ENCODE measurements at places on chromosomes 6 and 20. TPM values are rescaled to one million over a fixed set of nuclear protein-coding genes. Genes with fewer than 3 reads are reported as not detected.

PRKN gene
- 0.70 TPM for total RNA-seq

HSPA1L gene
- 0.35 TPM for total RNA-seq

TCF15 gene
- total RNA-seq, result not detected

DNA sequence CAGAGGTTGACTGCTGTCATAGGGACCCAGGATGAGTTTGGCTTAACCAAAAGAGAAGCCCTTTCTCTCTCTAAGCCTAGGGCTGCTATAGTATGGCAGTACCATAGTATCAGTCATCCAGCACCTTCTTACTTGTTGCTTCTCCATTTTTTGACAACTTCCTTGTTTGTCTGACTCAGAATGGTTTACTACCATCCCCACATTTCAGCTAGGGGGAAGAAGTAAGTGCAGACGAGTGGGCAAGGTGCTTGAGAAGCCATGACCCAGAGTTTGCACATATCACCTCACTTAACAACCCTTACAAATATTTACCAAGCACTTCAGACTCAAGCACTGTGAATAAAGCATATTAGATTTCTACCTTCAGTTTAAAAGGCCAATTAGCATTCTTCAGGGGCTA is 289.9 kb upstream of the TSHZ2 start:
- no peak for DNase-seq
- no peak overlapping the region for H3K4me3 ChIP-seq
- H3K36me3 ChIP-seq, result no peaks in the 10 kb centered on the region
- H3K27me3 ChIP-seq, result no peaks in the 10 kb centered on the region

RAET1E gene
- total RNA-seq, result 50.1 TPM

GRCh38 chr6:137033828-137034227 is 10.9 kb downstream of the IL20RA start:
- no peaks in the 10 kb centered on the region for H3K27me3 ChIP-seq
- no peaks in the 10 kb centered on the region for H3K36me3 ChIP-seq
- H3K27ac ChIP-seq, result no peak overlapping the region
- no peak for DNase-seq

ACSS1 gene
- total RNA-seq, result 23.5 TPM

GRCh38 chr20:14604143-14604542 is 266.7 kb upstream of the FLRT3 start:
- H3K36me3 ChIP-seq, result no peaks in the 10 kb centered on the region
- H3K27me3 ChIP-seq, result no peaks in the 10 kb centered on the region
- DNase-seq, result no peak

GRCh38 chr20:37846573-37846972 is 56.4 kb upstream of the VSTM2L start:
- H3K27me3 ChIP-seq, result no peaks in the 10 kb centered on the region
- no peaks in the 10 kb centered on the region for H3K36me3 ChIP-seq
- H3K27ac ChIP-seq, result no peak overlapping the region
- no peak for DNase-seq

PGBD1 gene
- 1.6 TPM for total RNA-seq

PRND gene
- not detected for total RNA-seq

MATN4 gene
- 0.68 TPM for total RNA-seq

GRCh38 chr20:64113444-64113775 is 6.0 kb upstream of the NPBWR2 start:
- DNase-seq, result no peak
- peaks cover 11% of the 10 kb centered on the region for H3K27me3 ChIP-seq
- H3K4me1 ChIP-seq, result no peaks in the 10 kb centered on the region
- no peaks in the 10 kb centered on the region for H3K36me3 ChIP-seq
- H3K27ac ChIP-seq, result no peak overlapping the region

DNA sequence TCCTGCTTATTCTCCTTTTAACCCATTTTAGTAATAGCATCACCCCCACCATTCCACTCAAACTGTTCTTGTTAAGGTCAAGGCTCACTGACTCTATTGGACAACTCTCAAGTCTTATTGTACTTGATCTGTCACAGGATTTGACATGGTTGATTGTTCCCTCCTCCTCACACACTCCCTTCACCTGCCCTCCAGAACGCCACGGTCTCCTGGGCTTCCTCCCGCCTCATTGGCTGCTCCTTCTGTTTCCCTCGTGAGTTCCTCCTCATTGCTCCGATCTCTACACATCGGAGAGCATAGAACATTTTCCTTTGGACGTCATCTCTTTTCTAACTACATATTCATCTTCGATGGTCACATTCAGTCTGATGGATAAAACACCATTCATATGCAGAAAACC is 55.1 kb downstream of the STMND1 start:
- DNase-seq, result no peak
- no peak overlapping the region for H3K4me3 ChIP-seq
- H3K4me1 ChIP-seq, result no peaks in the 10 kb centered on the region
- H3K27ac ChIP-seq, result no peak overlapping the region
- no peaks in the 10 kb centered on the region for H3K36me3 ChIP-seq

DNA sequence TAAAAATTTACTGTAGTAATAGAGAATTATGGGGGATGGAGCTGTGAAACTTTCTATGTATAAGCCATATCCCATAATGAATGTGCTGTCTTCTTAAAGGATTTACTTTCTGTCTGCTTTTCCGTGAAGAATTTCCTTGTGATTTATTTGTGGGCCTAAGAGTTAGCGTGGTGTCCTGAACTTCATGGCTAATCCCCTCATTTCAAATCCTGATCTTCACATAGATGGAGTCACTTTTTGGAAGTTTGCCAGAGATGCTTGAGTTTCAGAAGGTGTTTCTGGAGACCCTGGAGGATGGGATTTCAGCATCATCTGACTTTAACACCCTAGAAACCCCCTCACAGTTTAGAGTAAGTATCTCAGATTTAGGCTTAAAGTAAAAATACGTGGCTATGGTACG is 19.4 kb upstream of the CLDN20 start:
- no peaks in the 10 kb centered on the region for H3K4me1 ChIP-seq
- H3K36me3 ChIP-seq, result peaks cover 3% of the 10 kb centered on the region
- no peak overlapping the region for H3K27ac ChIP-seq

ARFGAP1 gene
- total RNA-seq, result 37.4 TPM

- no peak overlapping the region for H3K4me3 ChIP-seq
- no peak for DNase-seq
- H3K27me3 ChIP-seq, result no peaks in the 10 kb centered on the region
- H3K4me1 ChIP-seq, result no peaks in the 10 kb centered on the region
Observed at GRCh38 chr20:4918473-4918872, 82.8 kb downstream of the SLC23A2 start.

DNA sequence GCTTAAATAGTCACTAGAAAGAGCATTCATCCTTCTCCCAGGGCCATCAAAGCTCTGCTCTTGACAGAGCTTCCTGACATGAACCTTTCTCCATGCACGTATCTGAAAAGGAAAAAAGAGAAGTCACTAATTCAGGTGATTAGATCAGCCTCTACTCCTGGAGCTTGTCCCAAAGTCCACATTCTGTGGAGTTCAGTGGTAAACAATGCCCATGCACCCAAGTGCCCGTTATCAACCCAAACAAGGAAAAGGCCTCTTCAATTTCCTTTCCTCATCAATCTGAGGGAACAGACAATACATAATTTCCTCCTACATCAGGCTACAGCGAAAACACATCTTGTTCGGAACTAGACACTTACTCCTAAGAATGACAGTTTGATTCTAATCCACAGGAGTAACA is 129.2 kb upstream of the PCSK2 start:
- no peaks in the 10 kb centered on the region for H3K27me3 ChIP-seq
- no peaks in the 10 kb centered on the region for H3K36me3 ChIP-seq

GRCh38 chr20:40313730-40314129 is 375.3 kb downstream of the MAFB start:
- no peaks in the 10 kb centered on the region for H3K27me3 ChIP-seq
- H3K4me3 ChIP-seq, result no peak overlapping the region
- no peaks in the 10 kb centered on the region for H3K4me1 ChIP-seq

DNA sequence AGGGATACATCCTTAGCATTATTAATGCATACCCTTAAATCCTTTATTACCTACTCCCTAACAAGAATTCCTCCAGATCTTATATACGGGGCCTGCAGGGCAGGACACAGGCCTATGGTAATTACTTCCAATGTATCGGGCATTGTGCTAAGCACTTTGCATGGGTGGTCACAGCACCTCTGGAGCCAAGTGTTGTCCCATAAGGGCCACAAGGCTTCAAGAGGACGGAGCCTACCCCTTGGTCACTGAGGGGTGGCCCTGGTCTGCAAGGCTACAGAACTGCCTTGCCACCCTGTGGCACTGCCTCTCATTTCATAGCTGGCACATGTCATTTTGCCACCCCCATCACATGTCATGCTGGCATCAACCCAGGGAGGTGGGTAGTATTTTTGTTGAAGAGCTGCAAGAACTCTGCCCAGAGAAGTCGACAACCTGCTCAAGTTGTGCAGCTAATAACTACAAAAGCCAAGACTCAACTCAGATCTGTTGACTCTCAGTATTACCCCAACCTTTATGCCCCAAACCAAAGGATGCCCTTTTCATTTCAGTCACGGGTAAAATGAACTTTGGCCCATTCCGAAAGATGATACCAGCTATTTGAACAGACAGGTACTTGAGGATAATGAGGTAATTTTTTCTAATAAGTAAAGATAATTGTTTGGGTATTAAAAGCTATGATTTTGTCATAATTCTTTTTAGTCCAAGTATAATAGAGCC is 144.1 kb upstream of the AKAP12 start:
- H3K27me3 ChIP-seq, result no peaks in the 10 kb centered on the region
- no peak overlapping the region for H3K27ac ChIP-seq
- H3K4me1 ChIP-seq, result no peaks in the 10 kb centered on the region
- H3K36me3 ChIP-seq, result no peaks in the 10 kb centered on the region

C20orf144 gene
- not detected for total RNA-seq

GRCh38 chr6:4209196-4209595 is 73.8 kb upstream of the ECI2 start:
- no peak for DNase-seq
- no peak overlapping the region for H3K4me3 ChIP-seq
- peaks cover 5% of the 10 kb centered on the region for H3K27me3 ChIP-seq
- H3K27ac ChIP-seq, result no peak overlapping the region
- H3K4me1 ChIP-seq, result no peaks in the 10 kb centered on the region

GRCh38 chr6:31126396-31127175 is 6.3 kb upstream of the CDSN start:
- H3K27me3 ChIP-seq, result no peaks in the 10 kb centered on the region
- peaks cover 23% of the 10 kb centered on the region for H3K4me1 ChIP-seq
- DNase-seq, result no peak
- peak overlapping the region; percentile 5 for H3K27ac ChIP-seq
- no peaks in the 10 kb centered on the region for H3K36me3 ChIP-seq

SCUBE3 gene
- total RNA-seq, result 0.19 TPM

DNA sequence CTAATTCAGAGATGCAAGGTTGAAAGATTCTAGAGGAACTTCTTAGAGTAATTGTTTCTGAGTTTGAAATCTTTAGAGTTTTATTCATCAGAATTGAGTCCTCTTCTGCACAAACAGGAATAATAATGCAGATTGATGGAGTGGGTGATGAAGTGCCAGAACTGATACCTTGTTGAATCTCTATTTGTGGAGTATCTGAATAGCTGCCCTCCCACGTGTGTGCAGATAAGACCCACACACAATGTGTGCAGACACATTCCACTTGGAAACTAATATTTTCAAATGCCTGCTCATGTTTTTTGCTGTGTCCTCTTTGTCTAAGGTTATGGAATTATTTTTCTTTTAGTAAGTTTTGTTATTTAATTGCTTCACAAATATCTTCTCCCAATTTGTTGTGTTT is 1167.8 kb upstream of the MAP3K7 start:
- no peak overlapping the region for H3K4me3 ChIP-seq
- H3K4me1 ChIP-seq, result no peaks in the 10 kb centered on the region
- no peak for DNase-seq

TINAG gene
- total RNA-seq, result not detected

DNA sequence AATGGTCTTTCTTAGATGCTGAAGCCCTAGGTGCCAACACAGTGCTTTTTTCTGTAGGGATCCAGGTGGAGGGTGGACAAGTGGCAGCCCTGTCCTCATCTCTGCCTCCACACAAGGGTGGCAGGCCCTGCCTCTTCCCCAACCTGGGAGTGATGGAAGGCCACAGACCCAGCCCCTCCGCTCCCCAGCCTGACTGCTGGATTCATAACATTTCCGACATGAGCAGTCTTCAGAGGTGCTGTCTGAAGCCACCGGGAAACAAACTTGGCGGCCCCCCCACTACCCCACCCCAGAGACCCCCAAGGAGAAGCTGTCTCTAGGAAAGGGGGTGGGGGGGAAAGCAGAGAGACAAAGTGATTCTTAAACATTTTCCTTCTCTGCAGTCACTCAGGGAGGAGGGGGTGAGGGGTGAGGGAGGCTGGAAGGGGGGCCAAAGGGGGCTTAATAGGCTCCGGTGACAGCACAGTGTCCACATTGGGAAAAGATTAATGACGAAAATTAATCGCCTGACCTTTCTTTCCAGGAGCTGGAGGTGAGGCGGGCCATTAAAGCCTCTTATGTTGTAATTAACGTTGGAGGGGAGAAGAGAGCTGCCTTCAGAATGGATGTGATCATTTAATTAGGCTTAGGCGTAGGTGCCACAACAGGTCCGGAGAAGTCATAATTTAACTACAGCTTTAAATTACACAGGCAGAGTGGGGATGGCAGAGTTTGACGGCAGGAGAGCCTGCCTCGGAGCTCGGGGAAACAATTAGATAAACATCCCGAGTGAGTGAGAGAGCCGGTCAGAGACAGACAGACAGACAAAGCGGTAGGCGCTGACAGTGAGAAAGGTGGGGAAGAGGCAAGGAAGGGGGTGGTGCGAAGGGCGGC is 76.8 kb upstream of the FOXP4 start:
- no peak for DNase-seq
- no peak overlapping the region for H3K27ac ChIP-seq
- peak overlapping the region; percentile 51 for H3K4me3 ChIP-seq
- H3K36me3 ChIP-seq, result no peaks in the 10 kb centered on the region
- peaks cover 11% of the 10 kb centered on the region for H3K4me1 ChIP-seq

DNA sequence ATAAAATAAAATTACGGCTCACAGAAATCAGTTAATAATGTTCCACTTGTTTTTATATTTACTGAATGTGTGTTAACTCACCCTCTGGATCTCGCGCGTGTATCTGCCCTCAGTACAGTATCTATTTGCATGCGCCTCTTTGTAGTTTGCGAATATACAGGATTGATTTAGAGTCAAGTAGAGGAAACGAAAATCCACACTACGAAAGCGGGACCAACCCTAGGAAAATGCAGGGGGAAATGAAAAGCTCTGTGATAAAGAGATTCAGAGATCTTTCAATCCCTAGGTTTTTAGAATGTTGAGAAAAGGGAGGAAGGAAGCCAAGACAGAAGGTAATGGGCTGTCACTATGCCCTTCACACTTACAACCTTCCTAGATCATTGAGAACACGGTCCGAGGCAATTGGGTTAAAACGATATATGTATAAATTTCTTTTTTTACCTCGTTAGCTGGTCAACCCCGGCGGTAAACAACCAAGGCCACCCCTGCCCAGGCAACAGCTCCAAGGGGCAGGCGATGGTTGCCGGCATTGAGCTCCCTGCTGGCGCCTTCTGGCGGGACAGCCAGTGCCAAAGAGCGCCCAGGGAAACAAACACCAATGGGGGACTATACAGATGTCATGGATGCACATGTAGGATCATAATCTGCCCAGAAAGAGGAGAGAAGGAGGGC is 792 bp upstream of the FUT9 start:
- H3K36me3 ChIP-seq, result no peaks in the 10 kb centered on the region
- no peak overlapping the region for H3K4me3 ChIP-seq
- DNase-seq, result no peak

DAAM2 gene
- 15.8 TPM for total RNA-seq

All from esophagus squamous epithelium (tissue), 5 donors.